Stimulated activated CD4-positive, alpha-beta T cell treated with anti-CD3 and anti-CD28 coated beads, TNF-alpha, amount 100 ng/mL, for 1 hour (primary cell): ENCODE measurements at places on chromosomes 7 and 10.

- no peak for DNase-seq
These were observed 41.7 kb downstream of the SGMS1 start for GRCh38 chr10:50582046-50582445.

- DNase-seq = no peak
These were observed 41.7 kb upstream of the UBE3C start for GRCh38 chr7:157097056-157097329.

DNA sequence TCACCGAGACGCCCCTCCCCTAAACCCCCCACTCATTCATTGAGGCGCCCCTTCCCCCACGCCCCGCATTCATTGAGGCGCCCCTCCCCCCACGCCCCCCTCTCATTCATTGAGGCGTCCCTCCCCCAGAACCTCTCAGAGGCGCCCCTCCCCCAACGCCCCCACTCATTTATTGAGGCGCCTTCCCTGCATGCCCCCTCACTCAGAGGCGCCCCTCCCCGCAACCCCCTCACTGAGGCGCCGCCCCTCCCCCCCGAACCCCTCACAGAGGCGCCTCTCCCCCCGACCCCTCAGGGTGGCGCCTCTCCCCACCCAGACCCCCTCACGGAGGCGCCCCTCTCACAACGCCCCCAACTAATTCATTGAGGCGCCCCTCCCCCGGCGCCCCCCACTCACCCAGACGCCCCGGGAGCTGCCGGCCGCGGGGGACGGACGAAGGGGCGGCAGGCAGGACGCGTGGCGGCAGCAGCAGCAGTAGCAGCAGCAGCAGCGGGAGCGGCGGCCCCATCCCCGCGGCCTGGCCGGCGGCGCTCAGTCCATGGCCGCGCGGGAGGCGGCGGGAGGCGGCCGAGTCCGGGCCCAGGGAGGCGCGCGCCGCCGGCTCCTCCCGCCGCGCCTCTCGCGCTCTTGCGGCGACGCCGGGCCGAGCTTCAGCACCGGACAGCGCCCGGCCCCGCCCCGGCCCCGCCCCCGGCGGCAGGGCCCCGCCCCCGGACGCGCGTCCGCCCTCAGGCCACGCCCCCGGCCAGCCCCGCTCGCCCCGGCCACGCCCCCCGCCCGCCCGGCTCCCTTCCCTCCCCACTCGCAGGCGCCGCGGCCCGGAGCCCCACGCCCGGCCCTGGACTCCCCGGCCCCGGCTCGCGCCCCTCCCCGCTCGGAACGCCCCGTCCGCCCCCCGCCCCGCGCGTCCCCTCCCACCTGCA is at the start of gene PTPRN2:
Gene PTPRN2 (minus strand): TSS at position 662 of the 923 bp plus-strand sequence.
- DNase-seq = peak; percentile 22

GRCh38 chr7:51114501-51114900 is 202.1 kb downstream of the COBL start:
- no peak for DNase-seq

- no peak for DNase-seq
These were observed 70.7 kb upstream of the TNRC18 start for GRCh38 chr7:5494320-5494682.

- DNase-seq = no peak
These were observed 30.4 kb downstream of the TMEM270 start for GRCh38 chr7:73891178-73891885.

DNA sequence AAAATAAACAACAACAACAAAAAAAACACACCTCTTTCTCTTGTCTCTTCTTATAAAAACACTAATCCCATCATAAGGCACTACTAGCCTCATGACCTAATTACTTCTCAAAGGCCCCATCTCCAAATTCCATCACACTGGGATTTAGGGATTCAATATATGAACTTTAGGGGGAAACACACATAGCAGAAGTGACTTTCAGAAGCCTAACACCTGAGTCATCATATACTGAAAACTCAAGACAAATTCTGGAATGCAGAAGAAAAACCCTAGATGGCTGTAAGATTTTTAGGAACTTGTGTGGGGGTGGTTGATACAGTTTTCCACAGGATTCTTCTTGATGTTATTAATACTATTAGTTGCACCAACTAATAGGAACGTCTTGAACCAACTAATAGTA is 33.7 kb upstream of the CSTF2T start:
- no peak for DNase-seq

- no peak for DNase-seq
These were observed 15.8 kb downstream of the TAS2R39 start for GRCh38 chr7:143199040-143199439.

DNA sequence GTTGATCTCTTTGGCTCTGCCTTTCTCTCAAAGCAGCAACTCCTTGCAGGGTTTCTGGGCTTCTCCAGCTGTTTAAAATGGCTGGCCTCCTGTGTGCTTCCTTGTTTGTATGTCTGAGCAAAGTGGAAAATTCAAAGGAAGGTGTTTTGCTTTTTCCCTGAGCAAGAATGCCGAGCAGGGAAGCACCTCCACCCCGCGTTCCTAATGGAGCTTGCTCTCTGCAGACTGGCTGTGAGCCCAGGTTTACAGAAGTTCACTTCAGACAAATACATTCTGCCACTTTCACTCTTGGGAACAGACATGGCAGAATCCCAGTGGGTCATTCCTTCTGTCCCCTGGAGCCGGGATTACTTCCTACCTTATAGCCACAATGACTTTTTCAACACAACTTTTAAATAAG is 181.8 kb upstream of the AGK start:
- no peak for DNase-seq

DNA sequence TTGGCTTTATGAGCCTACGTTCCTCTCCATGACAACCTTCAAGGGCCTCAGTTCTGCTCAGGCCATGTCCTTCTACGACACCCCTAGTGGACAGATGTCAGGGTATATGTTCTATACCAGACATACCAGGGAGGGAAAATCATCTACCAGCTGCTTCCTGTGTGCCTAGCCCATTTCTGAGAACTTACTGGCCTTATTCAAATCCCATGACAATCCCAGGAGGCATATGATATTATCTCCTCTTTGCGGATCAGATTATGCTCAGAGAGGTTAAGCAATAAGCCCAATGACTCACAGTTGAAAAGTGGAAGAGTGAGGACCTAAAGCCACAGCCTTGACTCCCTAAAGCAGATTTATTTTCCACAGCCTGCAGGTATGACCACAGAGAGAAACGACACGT is 139.3 kb downstream of the GLI3 start:
- no peak for DNase-seq

DNA sequence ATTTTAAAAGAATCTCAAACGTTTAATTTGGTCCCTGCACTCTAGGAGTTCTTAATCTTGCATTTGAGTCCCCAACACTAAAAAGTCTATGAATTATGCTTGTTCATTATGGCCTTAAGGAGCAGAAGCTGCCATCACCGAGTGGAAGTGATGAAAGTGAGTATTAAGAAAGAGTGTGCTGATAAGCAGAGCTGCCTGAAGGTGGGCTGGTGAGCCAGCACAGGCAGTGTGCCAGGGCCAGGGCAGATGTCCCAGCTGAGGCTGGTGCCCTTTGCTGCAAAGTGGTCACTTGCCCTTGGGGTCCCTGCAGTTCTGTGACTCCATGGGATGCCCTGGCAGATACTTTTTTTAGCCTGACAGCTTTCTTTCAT is 72.9 kb upstream of the LOXL4 start:
- no peak for DNase-seq

GRCh38 chr10:79331709-79332108 is 15.6 kb upstream of the PPIF start:
- DNase-seq = peak; percentile 41

DNA sequence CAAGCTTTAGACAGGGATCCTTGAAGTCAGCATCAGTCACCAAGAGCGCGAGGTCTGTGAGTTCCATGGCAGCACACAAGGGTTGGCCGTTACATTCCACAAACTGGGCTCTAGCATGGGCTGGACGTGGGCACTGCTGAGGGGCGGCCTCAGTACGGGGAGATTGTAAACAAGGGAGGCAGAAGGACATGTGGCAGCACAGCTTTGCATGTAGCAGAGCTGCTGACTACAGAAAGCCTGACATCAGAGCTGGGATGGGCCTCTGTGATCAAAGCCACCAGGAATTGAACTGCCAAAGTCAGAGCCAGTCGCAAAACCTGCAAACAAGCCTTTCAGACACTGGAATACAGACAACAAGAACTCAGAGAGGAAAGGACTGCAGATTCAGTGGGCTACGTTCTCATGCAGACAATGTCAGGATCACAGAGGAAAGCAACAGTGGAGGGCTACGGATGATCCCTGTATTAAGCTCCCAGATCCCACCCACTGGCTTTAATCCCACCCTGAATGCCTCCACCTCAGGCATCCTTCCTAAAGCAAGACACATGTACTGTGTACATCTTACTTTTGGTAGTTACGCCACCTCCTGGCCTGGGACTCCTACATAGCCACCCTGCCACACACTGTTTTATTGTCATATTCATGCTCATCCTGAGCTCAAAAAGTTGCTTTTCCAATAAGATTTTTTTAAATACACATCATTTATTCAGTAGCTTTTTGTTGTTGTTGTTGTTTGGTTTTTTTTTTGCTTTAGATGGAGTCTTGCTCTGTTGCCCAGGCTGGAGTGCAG is 291.1 kb upstream of the IMMP2L start:
- DNase-seq = no peak

GRCh38 chr7:82017334-82017943 is 247.6 kb upstream of the HGF start:
- DNase-seq = no peak

- no peak for DNase-seq
These were observed 96.9 kb downstream of the TRIM24 start for GRCh38 chr7:138556771-138557484.

DNA sequence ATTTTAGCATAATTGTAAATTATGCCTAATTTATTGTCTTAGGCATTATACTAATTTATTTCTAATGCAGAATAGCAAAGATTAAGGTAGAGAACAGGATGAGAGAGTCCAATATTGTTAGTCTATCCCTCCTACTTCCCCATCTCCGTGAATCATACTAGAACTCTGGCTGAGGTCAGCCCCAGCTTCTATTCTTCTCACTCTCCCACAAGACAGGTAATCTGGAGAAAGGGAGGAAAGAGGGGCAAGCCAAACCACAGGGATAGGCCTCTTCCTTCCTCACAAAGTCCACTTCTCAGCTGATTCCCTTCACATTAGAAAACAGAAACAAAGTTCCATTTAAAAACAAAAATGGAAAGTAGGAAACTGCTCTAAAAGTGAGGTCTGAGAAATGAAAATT is 117.5 kb upstream of the LAMB4 start:
- no peak for DNase-seq

DNA sequence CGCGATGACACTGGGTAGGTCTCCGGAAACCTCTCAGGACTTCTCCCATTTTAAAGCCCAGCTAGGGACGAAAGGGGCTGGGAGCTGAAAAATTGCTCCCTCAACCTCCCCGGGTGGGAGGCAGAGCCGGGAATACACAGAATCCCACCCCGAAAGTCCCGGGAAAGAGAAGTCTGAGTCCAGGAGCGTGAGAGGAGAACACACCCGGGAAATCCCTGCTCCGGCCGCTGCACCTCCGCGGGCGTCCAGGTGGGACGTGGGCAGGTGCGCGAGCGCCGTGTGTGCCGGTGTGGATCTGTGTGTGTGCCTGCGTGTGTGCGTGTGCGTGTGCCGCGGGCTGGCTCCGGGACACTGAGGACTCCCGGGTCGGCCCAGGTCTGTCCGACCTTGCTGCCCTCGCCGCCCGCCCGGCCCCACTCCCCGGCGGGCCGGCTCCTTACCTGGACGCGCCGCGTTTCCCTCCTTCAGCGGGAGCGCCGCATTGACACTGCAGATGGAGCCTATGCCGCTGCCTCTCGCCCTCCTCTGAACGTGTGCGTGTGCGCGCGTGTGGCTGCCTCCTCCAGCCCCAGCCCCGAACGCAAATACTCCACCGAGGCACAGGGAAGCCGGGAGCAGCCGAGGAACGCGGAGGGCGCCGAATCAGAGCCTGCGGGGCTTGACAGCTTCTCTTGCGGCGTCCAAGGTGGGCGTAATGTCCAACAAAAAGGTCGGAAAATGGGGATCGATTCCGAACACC is at the start of gene PLXNA4:
Gene PLXNA4 (minus strand): TSS at position 489 of the 739 bp plus-strand sequence. CDS start 67,777 bp downstream, outside the sequence.
- no peak for DNase-seq

DNA sequence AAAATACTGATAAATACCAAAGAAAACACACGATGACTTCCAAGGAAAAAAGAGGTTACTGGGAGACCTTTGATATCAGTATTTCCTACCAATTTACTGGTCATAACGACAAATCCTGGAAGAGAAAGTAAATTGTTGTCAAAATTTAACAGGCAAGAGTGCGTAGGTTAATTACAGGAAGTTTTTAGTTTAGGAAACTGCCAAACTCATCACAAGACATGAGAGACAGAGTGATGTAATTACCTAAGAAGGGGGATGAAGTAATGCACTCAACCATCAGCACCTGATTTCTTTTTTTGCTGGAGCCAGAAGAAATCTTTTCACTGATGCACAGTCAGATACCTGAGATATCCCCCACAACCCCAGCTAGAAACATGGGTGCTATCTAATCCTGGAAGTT is 16.8 kb downstream of the MACC1 start:
- DNase-seq = no peak

DNA sequence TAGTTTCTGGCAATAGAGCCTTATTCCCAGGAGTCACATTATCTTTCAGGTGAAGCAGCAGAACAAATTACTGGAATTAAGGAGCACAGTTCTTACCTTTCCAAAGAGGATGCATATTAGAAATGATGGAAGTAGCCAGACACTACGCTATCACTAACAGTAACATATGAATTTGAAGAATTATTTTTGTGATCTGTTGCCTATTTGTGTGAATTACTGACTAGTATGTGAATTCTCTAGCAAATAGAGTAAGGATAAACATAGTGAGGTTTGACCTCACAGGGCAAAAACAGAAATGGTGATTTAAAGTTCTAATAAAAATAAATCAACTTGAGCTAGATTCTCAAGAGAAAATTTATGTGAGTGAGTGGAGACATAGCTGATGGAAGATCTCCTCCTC is 1299.3 kb downstream of the XPNPEP1 start:
- no peak for DNase-seq

DNA sequence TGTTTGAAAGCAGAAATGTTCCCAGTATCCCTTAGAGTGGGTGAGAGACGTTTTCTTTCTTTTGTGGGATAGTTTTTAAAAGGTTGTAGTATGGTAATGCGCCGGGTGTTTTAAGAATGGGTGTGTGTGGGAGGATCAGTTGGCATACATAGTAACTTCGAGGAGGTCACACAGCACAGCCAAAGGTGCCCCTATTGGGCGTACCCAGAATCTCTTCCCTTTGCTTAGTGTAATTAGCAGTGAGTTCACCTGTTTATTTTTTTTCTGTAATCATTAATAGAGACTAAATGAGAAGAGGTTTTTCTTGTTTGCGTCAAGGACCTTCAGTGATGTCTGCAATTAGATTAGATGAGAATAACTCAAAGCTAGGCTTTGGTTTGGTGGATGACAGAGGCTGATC is 1.5 kb downstream of the PLEKHA8 start:
- no peak for DNase-seq
